Neural progenitor cell (in vitro differentiated cells): ENCODE measurements at places on chromosomes 7 and 10. TPM values are rescaled to one million over a fixed set of nuclear protein-coding genes. Genes with fewer than 3 reads are reported as not detected.

GRCh38 chr10:1650542-1651269, 86.6 kb downstream of the ADARB2 start:
- H3K27ac ChIP-seq = no peak overlapping the region
- peaks cover 9% of the 10 kb centered on the region for H3K4me1 ChIP-seq
- H3K4me3 ChIP-seq = no peak overlapping the region
- no peaks in the 10 kb centered on the region for H3K36me3 ChIP-seq
- no peak for DNase-seq
- H3K27me3 ChIP-seq = no peaks in the 10 kb centered on the region

DNA sequence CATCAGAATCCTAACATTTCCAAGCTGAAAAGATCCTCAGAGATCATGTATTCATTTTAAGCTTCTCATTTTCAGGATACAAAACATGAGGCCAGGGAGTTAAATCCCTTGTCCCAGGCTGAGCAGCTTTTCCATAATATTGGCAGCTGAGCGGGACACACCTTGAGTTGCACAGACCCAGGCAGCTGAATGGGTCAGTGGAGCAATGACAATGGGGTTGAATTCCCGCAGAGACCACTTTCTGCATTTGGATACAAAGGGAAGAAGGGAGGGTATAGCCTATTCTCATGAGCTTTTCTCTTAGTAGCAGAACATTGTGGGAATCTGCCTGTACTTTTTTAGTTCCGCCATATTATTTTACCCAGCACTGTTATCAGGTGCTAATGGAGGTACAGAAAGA, 49.5 kb downstream of the PRR15 start:
- H3K36me3 ChIP-seq = no peaks in the 10 kb centered on the region
- H3K27ac ChIP-seq = no peak overlapping the region
- no peak overlapping the region for H3K4me3 ChIP-seq
- peak; percentile 28 for DNase-seq

SH3PXD2A gene
- total RNA-seq = 2.3 and 4.7 TPM in 2 replicates

DNA sequence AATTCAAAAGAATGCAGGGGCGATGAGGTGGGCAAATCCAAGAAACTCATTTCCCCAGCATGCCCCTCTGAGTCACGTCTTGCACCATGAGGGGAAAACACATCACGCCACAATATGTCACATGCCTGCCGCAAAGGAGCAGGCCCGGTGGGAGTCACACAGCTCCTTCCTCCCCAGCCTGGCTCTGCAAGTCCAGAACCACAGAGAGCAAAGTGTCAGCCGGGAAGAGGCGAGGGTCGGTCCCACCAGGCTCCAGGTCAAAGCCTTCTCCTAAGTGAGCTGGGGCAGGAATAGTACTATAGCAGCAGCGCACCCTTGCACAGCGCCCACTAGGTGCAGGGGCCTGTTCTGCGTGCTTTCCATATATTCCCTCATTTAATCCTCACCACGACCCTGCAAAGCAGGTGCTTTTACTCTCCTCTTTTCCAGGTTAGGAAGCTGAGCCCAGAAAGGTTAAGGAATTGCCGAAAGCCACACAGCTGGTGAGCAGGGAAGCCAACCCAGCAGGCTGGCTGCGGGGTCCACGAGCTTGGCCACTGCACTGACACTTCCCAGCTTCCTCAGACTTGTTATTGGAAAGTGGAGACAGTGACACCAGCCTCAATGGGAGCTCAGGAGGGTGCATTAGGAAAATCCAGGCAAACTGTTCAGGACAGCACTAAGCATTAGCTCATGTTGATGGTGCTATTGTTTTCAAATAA, 94.0 kb upstream of the ZMIZ1 start:
- H3K36me3 ChIP-seq = no peaks in the 10 kb centered on the region
- peaks cover 36% of the 10 kb centered on the region for H3K4me1 ChIP-seq
- peak overlapping the region; percentile 85 for H3K27ac ChIP-seq
- DNase-seq = peak; percentile 62

- no peaks in the 10 kb centered on the region for H3K27me3 ChIP-seq
- no peak for DNase-seq
- H3K36me3 ChIP-seq = no peaks in the 10 kb centered on the region
- no peak overlapping the region for H3K4me3 ChIP-seq
- peaks cover 19% of the 10 kb centered on the region for H3K4me1 ChIP-seq
- no peak overlapping the region for H3K27ac ChIP-seq
These were observed 217.1 kb downstream of the IPMK start for GRCh38 chr10:58050575-58050974.

DNA sequence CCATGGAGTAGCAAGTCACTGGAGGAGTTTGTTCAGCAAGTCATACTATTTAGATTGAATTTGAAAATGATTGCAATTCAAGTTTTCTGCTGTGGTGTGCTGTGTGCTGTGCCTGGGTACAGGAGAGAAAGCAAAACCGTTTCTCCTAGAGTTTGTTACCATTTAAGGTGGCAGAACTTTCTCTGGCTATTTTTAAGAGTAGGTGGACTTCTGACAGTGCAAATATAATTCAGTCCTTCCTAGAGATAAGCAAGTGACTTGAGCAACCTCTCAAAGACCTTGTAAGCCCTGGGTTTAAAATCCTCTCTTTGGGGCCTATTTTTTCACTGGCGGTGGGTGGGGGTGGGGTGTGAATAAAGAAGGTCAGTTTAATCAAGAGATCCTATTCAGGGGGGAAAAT, 42.9 kb upstream of the FGL2 start:
- no peaks in the 10 kb centered on the region for H3K27me3 ChIP-seq
- peaks cover 14% of the 10 kb centered on the region for H3K4me1 ChIP-seq
- DNase-seq = no peak
- no peak overlapping the region for H3K4me3 ChIP-seq
- no peaks in the 10 kb centered on the region for H3K36me3 ChIP-seq

CARD11 gene
- 0.75 and 0.87 TPM in 2 replicates for total RNA-seq

GRCh38 chr10:131018886-131019500, 292.5 kb downstream of the TCERG1L start:
- DNase-seq = no peak
- H3K36me3 ChIP-seq = no peaks in the 10 kb centered on the region
- H3K4me1 ChIP-seq = no peaks in the 10 kb centered on the region
- no peak overlapping the region for H3K27ac ChIP-seq
- no peak overlapping the region for H3K4me3 ChIP-seq

GRCh38 chr7:22001345-22002004, 55.8 kb upstream of the CDCA7L start:
- peak; percentile 51 for DNase-seq
- no peaks in the 10 kb centered on the region for H3K27me3 ChIP-seq
- H3K4me1 ChIP-seq = no peaks in the 10 kb centered on the region
- H3K36me3 ChIP-seq = no peaks in the 10 kb centered on the region

DNA sequence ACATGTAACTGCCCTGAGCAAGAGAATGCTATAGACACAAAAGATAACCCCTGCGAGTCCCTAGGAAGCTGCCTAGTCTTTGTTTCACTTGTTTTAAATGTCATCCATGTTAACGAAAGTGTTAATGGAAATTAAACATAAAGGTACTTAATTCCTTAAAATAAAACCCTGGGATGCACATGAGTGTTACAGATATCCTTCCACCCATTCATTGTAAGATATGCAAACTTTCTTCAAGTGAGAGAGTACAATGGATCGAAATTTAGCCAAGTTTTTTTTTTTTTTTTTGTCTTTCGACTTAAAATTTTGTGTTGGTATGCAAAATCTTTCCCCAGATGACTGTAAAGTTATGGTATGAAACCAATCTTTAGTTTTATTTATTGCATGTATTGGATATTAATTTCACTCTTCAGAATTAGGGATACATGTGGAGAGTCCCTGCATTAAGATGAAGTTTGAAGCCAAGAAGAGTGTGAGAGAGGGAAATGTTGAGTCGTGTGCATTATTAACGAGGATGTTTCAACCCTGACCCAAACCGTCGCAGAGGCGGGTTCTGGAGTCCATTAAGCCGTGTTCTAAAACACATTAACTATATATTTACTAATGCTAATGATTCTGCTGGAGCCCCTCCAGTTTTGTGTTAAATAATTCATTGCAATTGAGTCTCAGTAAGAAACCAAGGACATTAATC, 1.6 kb downstream of the CDK14 start:
- DNase-seq = peak; percentile 29
- H3K36me3 ChIP-seq = no peaks in the 10 kb centered on the region
- no peak overlapping the region for H3K27ac ChIP-seq
- H3K4me3 ChIP-seq = peak overlapping the region; percentile 89
- peaks cover 22% of the 10 kb centered on the region for H3K4me1 ChIP-seq

DNA sequence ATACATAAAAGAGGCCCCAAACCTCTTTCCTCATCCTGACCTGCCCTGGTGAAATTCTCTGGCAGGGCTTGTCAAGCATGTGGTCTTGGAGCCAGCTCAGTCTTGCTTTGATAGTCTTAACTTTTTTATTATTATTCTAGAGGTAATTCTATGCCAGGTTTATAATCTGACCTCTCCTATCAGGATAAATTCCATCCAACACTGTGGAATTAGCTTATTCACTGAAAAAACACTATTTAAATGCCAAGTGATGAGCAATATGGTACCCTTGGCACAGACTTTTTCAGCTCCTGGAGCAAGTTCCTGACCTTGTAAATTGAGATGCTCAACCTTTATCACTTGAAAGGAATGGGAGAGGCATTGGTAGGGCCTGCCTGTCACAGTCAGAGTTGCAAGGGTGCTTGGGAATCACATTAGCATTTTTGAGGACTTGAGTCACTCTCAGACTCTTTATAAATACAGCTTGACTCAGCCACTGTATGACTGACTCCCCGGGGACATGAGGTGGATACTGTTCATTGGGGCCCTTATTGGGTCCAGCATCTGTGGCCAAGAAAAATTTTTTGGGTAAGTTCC, at the start of gene CPA4:
Gene CPA4 (plus strand): TSS at position 480 of the 576 bp plus-strand sequence. CDS start 20 bp downstream, at position 500.
- H3K36me3 ChIP-seq = no peaks in the 10 kb centered on the region
- H3K27ac ChIP-seq = no peak within 1 kb of the TSS
- no peak for DNase-seq
- no peaks in the 10 kb centered on the region for H3K27me3 ChIP-seq

- no peaks in the 10 kb centered on the region for H3K27me3 ChIP-seq
- no peak overlapping the region for H3K4me3 ChIP-seq
- no peaks in the 10 kb centered on the region for H3K4me1 ChIP-seq
- no peaks in the 10 kb centered on the region for H3K36me3 ChIP-seq
- DNase-seq = no peak
- H3K27ac ChIP-seq = no peak overlapping the region
These were observed 125.7 kb upstream of the CXCL12 start for GRCh38 chr10:44510379-44511115.
